Stimulated activated CD4-positive, alpha-beta T cell treated with anti-CD3 and anti-CD28 coated beads, Interleukin-12 subunit alpha, Interleukin-12 subunit beta, amount 100 ng/mL, for 4 hours (primary cell): ENCODE measurements at places on chromosomes 5 and 9.

GRCh38 chr9:22244139-22245011, 202.2 kb upstream of the DMRTA1 start:
- peak; percentile 18 for DNase-seq

DNA sequence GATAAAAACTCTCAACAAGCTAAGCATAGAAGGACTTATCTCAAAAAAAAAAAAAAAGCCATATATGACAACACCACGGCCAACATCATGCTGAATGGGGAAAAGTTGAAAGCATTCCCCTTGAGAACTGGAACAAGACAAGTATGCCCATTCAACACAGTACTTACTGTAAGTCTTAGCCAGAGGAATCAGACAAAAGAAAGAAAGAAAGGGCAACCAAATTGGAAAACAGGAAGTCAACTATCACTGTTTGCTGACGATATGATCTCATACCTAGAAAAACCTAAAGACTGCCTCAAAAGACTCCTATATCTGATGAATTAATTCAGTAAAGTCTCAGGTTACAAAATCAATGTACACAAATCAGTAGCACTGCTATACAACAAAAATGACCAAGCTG, 24.6 kb upstream of the PTGER4 start:
- no peak for DNase-seq

GRCh38 chr5:119360905-119361593, 5.2 kb downstream of the TNFAIP8 start:
- DNase-seq = no peak

DNA sequence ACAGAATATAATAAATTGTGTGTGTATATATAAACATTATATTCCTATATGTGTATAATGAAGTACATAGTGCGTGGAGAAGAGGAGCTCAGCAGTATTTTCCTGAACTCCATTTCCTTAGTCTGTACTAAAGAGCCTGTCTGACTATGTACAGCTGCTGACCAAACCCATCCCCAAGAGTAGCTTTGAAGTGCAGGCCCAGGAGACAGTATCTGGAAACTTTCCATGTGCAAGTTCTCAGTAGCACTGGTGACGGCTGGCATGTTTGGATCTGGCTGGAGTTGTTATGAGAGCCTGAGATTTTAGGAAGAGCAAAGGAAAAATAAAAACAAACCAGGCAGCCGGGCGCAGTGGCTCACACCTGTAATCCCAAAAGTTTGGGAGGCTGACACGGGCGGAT, 244.2 kb downstream of the RFK start:
- DNase-seq = no peak
